Osteoblast (primary cell): ENCODE measurements at places on chromosomes 1 and 21. TPM values are rescaled to one million over a fixed set of nuclear protein-coding genes. Genes with fewer than 3 reads are reported as not detected.

Gene HCRTR1
- total RNA-seq: not detected in 2 replicates

DNA sequence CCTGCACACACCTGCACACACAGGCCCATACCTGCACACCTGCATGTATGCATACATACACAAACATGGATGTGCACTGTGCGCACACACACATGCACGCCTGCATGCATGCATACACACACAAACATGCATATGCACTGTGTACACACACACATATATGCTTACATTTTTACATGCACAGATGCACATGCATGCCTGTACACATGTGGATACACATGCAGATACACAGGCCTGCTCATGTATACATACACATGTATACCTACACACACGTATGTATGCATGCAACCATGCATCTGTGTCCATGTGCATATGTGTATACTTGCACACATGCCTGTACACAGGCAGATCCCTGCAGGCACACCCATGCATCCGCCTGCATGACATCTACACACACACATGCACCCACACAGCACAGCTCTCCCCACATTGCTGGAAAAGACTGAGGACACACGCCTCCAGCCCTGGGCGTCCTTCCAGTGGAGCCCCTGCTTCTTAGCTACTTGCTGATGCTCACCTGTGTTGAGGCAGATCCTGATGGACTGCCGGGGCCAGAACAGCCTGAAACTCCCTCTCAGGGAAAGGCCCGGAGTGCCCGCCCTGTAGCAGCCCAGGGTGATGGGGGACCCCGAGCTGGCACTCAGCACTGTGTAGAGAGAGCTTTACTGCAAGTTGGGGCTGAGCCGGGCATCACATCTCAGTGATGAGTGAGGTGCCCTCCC, 28.6 kb downstream of the KRTAP10-1 start:
- DNase-seq: no peak

Gene PFDN2
- total RNA-seq: 17.7 and 27.9 TPM in 2 replicates

GRCh38 chr1:188660572-188660971, 1817.1 kb downstream of the BRINP3 start:
- DNase-seq: no peak

- no peak for DNase-seq
Observed at GRCh38 chr1:13664451-13664850, 35.5 kb upstream of the PRDM2 start.

Gene PTPN14
- total RNA-seq: 122 and 131 TPM in 2 replicates

GRCh38 chr21:19320291-19320690, 916.7 kb upstream of the TMPRSS15 start:
- DNase-seq: no peak

DNA sequence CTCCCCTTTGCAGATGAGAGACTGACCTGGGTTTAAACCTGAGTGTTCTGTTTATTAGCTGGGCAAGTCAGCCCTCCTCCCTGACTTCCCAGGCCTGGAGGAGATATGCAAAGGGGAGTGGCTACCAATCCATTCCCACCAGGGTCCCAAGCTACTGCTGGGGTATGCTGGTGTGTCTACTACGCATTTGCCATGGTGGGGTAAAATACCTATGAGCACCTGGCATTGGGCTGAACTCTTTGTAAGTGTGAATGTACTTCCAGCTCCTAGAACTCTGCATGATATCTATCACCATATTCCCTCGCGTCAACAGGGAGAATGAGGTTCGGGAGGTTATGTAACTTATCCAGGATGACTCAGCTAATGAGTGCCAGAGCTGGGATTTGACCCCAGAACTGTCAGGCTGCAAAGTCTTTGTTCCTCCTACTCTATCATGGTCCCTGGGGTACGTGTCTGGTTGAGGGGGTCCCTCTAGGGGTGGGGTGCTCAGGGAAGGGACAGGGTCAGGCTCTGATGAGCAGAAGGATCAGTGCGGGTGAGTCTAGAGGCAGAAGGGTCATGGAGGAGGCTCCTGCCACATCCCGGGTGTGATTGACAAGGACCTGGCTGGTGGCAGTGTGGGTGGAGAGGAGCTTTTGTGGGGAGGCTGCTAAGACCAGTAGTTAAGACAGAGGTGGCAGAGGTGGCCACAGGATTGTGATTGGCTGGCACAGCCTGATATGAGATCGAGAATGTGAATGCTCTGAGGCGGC, 16.7 kb downstream of the AMPD2 start:
- DNase-seq: peak; percentile 93

GRCh38 chr1:31931593-31932225, 6.5 kb downstream of the PTP4A2 start:
- peak; percentile 66 for DNase-seq

DNA sequence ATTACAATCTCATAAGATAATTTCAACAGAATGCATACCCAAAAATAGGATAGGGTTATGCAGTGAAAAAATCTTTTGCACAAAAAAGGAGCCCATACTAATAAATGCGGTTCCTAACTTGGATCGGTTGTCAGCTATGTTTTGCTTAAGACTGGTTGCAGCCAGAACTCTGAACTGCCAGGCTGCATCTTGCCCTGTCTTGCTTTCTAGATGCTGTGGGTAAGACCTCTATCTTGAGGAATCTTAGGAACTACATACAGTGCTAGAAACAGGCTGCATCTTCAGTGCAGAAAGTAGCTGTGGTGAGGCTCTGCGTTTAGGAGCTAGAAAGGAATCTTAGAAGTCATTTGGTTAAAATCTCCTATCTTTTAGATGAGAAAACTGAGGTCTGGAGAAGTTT, 45.6 kb upstream of the PLA2G4A start:
- no peak for DNase-seq

DNA sequence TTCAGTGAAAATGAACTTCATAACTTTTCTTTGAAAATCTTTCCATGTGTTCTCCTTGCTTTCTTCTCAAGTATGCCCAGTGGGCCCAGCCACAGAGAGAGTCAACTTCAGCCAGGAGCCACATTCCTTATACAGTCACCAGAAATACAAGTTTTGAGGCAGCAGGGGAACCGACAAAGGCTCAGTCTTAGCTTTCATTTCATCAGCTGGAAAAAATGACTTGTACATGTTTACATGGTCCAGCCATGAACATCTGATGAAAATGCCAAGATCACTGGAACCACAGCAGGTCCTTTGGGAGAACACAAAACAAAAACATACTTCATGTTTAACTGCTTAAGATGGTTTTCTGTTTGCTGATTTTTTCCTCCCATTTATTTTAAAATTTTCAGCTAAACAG, 72.5 kb downstream of the SYDE2 start:
- DNase-seq: no peak

Gene GBP2
- 43.3 and 55.0 TPM in 2 replicates for total RNA-seq

GRCh38 chr21:38956007-38956406, 150.3 kb downstream of the ETS2 start:
- DNase-seq: no peak

DNA sequence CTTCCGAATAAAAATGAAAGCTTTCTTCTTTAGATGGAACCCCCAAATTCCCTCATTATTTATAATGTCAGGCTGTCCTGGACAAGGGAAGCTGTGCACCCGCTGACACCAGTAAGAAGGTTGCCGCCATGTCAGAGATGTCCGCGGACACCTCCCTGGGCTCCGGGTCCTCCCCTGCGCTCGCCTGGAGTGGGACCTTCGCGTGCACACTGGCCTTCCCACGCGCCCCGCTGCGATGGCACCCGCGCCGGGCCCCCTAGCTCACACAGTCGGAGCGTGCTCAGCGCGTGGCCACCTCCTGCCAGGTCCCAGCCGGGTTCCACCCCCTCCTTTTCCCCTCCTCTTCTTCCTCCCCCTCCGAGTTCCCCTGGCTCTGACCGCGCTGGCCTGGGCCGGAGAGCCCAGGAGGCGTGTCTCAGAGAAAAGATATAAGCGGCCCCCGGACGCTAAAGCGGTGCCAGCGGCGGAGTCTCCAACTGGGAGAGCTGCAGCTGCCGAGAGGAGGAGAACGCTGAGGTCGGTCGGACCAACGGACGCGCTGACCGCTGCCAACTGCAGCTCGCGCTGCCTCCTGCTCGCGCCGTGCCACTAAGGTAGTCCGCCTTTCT, at the start of gene G0S2:
Gene G0S2 (plus strand): TSS at position 456 of the 608 bp plus-strand sequence. CDS start 273 bp downstream, outside the sequence.
- peak; percentile 87 for DNase-seq

Gene OR10J1
- not detected in 2 replicates for total RNA-seq

Gene AMY1A
- total RNA-seq: not detected in 2 replicates

Gene BATF3
- 0.36 and 0.59 TPM in 2 replicates for total RNA-seq
